ENCODE measurements at places on chromosomes 16 and 17.

GRCh38 chr17:49696233-49696761, 11.5 kb downstream of the SLC35B1 start:
- DNase-seq: no peak

DNA sequence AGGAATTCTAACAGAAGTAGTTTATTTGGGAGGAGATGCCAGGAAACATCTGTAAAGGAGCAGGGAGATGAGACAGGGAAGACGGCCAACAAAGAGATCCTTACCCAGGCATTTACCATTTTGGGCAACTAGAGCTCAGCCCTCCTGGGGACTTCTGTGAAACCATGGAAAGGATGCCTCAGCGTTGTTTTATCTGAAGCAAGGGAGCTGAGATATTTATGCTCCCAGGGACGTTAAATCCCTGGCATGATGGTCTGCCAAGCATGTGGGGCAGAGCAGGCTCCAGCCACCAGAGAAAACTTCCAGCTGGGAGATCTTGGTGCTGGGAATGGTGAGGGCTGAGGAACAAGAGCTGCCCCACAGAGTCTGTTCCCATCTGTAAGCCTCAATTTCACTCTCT, 114.8 kb upstream of the FOXF1 start:
- no peak for DNase-seq

DNA sequence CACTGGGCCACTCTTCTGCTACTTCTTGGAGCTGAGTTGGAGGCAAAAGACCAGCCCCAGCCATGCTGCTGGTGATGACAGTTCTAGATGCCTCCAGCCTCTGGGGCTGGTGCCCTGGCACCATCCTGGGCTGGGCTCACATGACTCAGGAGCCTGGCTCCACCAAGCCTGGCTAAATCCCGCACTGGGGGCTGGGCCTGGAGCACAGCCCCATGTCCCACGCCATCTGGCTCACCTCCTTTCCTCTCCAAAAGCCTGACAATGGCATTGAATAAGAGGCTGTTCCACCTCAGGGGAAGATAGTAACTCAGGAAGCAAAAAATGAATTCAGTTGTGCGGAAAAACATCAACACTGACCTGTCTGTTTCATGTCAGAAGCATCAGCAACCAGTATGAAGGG, 45.1 kb upstream of the MTSS2 start:
- DNase-seq: no peak

DNA sequence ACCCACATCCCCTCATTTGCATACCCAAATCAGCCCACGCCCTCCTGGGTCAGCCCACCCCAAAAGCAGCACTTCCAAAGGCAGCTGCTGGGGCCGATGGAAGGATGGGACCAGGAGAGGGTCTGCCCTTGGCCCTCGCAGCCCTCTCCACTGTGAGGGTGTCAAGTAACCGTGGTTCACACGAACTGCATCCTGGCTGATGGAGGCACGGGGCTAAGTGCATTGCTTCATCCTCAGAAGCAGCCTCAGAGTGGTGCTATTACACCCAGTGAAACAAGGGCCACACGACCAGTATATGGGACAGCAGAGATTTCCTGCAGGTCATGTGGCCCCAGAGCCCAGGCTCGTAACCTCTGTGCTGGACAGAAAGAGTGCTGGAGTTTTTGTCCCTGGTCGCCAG, 13.2 kb upstream of the ATP2A3 start:
- no peak for DNase-seq

GRCh38 chr17:45367216-45367615, 50.4 kb upstream of the MAP3K14 start:
- DNase-seq: no peak

- no peak for DNase-seq
Measured at GRCh38 chr16:8727857-8728618, 53.6 kb downstream of the ABAT start.

- DNase-seq: peak; percentile 61
Measured at GRCh38 chr17:28547623-28548416, 4.6 kb downstream of the UNC119 start.

DNA sequence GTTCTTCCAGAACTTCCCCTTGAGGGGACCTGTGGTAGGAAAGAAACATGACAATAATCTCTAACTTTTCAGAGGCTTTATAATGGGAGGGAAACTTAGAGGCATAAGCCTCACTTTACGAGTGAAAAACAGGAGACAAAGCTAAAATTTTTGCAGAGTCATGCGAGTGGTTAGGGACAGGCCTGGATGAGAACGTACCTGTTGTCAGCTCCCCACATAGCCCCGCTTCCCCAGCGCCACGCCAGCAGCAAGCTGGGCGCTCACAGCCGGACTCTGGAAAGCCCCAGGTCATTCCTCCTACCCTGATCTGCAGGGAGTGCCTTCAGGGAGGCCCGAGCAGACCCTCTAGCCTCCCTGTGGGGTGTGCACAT, 53.6 kb downstream of the LDHD start:
- no peak for DNase-seq

GRCh38 chr16:50712560-50712898, 19.1 kb downstream of the NOD2 start:
- peak; percentile 61 for DNase-seq

DNA sequence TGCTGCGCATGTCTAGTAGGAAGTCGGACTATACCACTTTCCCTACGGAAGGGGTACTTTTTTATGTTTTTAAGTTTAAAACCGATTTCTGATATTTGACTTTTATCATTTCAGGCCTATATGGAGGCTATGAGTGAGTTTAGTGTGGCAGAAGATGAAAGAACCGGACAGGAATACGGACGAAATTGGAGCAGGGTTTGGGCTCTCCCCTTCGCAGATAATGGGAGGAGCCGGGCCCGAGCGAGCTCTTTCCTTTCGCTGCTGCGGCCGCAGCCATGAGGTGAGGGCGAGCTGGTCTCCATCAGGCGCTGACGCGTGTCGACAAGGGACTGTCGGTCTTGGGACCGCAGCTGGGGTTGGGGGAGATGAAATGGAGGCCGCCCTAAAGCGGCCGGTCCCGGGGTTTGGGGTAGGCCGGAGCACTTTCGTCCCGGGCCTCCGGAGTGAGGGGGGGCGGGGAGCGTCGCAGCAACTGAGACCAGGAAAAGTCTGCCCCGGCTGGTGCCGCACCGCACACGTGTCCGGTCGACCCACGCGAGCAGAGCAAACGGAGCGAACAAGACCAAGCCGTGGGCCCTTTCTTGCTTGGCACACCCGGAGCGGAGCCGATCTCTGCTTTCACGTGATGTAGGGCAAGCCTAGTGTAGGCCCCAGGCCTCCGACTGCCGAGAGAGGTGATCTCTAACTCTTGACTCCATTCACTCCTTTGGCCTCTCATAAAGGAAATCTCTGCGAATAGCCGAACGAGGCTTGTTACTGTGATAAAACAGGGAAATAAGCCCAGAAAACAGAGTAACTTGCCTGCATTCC, at the start of gene RPL19:
RPL19 (plus strand) TSS at position 214 of the 810 bp plus-strand sequence; CDS start at position 276, 62 bp downstream.
- no peak for DNase-seq

DNA sequence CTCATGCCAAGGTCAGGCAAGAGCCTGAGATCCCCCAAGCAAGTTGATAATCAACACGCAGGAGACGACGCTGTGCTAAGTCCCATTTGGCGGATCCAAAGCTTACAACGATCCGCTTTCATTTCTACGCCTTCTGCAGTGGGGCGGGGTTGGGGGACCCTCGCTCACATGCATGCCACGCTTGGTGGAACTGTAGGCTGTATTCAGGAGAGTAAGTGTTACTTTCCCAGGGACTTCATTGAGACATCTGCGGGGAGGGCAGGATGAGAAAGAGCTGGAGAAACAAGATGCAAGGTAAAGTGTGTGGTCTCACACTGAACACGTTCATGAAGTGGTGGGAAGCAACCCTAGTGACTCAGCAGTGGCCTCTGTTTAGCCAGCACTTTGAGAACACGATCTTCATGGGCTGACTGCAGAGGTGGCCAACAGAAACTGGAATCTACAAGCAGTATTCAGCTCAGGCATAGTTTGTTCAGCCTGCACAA, 100.5 kb downstream of the XYLT1 start:
- DNase-seq: peak; percentile 75

DNA sequence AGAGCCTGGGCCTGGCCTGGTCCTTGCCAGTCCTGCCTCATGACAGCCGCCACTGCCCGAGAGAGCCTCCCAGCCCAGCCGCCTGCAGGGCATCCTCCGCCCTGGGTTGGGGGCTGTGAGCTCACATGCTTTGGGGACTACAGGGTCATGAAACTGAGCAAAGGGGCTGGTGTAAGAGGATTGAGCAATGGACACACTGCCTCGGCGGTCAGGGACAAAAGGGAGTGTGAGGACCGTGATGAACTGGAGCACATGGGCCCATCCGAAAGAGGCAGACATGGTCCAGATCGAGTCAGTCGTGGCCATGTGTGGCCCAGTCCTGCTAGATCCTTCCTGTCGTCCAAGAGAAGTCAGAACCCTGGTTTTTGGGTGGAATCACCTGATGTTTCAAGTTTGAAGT, 52.3 kb downstream of the GSG1L start:
- DNase-seq: no peak

- peak; percentile 18 for DNase-seq
Measured at GRCh38 chr17:65515959-65516948, 45.2 kb downstream of the AXIN2 start.

GRCh38 chr17:80811181-80812105, 180.2 kb upstream of the CHMP6 start:
- no peak for DNase-seq

DNA sequence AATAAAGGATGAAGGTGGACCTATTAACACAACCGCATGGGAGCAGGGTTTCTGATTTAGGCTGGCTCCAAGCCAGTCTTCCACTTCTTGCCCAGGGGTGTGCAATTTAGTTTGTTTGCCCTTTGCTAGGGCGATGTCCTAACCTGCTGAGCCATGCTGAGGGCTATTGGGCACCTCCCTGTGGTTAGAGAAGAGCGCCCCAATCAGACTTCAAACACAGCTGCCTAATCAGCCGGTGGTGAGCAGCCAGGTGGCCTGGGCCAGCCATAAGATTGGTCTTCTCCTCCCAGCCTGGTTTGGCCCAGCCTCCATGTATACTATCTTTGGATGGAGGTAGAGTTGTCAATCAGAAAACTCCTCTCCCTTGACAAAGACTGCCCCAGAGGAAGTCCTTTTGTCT, 15.7 kb downstream of the TMEM94 start:
- DNase-seq: peak; percentile 13

DNA sequence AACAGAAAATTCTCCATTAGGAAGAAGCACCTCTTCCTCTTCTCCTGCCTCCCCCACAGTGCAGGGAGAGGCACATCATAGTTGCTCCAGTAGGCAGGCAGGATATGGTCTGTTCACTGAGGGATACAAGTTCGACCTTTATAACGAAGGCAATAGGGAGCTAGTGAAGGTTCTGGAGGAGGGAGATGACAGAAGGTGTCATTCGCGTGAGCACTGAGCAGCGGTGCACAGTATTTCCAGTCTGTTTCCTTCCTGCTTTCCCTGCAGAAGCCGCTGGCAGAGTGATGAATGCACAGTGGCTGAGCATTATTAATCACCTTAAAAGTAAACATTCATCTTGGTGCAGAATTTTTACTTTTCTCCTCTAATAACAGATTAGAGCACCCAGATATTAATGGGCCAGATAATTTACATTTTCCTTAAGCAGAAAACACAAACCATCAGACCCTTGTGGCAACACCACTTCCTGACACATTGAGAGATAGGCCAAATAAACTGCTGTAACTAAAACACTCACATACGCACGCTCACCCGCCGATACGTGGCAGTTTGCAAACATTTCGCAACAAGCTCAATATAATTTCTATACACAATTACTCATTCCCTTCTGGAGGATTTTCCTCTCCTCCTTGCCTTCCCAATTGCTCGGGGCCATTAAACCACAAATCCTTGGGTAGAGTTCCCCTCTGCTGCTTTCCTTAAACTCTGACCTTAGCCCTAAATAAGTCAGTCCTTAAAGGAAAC, 69.5 kb downstream of the AIPL1 start:
- DNase-seq: peak; percentile 92
